Suprapubic skin (tissue), 4 donors: ENCODE measurements at places on chromosomes 4 and X. TPM values are rescaled to one million over a fixed set of nuclear protein-coding genes. Genes with fewer than 3 reads are reported as not detected.
A peak's percentile ranks its signal among the peaks of the same experiment; 100 is the strongest.

The PROM1 gene
- 9.0 TPM for total RNA-seq

The ACSL4 gene
- total RNA-seq = 45.9 TPM

The BMX gene
- 1.7 TPM for total RNA-seq

The CSN1S1 gene
- not detected for total RNA-seq

The FAM149A gene
- total RNA-seq = 2.9 TPM

The P2RY4 gene
- 3.4 TPM for total RNA-seq

The NONO gene
- 216 TPM for total RNA-seq

The FOXR2 gene
- total RNA-seq = not detected

The ETDA gene
- total RNA-seq = not detected

The HSD17B13 gene
- 1.3 TPM for total RNA-seq

- DNase-seq = no peak
- no peak overlapping the region for H3K4me3 ChIP-seq
- H3K27ac ChIP-seq = peak overlapping the region; percentile 50
- no peaks in the 10 kb centered on the region for H3K36me3 ChIP-seq
- peaks cover 6% of the 10 kb centered on the region for H3K4me1 ChIP-seq
Observed at GRCh38 chr4:47704693-47705325, 133.1 kb downstream of the CORIN start.

- peaks cover 9% of the 10 kb centered on the region for H3K4me1 ChIP-seq
- H3K36me3 ChIP-seq = no peaks in the 10 kb centered on the region
- no peak for DNase-seq
- H3K27ac ChIP-seq = no peak overlapping the region
Observed at GRCh38 chrX:119682019-119682989, 10.7 kb downstream of the SEPTIN6 start.

DNA sequence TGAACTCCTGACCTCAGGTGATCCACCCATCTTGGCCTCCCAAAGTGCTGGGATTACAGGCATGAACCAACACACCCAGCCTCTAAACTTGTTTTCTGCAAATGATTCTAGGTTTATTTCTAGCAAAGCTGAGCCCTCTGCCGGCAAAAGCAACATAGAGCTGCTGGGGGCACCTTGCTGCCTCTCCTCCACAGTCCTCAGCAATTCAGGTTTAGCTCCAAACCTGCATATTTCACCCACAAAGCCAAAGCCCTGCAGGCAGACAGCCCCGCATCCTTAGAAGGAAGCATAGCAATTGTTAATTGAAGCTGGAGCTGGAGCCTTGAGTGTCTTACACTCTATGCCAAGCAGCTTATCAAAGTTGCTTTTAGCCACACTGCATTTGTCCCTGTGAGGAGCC, 24.9 kb upstream of the OCIAD2 start:
- no peak overlapping the region for H3K4me3 ChIP-seq
- H3K36me3 ChIP-seq = no peaks in the 10 kb centered on the region
- no peak overlapping the region for H3K27ac ChIP-seq
- DNase-seq = no peak
- no peaks in the 10 kb centered on the region for H3K27me3 ChIP-seq

- no peaks in the 10 kb centered on the region for H3K27me3 ChIP-seq
- DNase-seq = no peak
- H3K36me3 ChIP-seq = no peaks in the 10 kb centered on the region
- H3K4me1 ChIP-seq = peaks cover 6% of the 10 kb centered on the region
Observed at GRCh38 chr4:149884529-149885181, 69.0 kb upstream of the IQCM start.

DNA sequence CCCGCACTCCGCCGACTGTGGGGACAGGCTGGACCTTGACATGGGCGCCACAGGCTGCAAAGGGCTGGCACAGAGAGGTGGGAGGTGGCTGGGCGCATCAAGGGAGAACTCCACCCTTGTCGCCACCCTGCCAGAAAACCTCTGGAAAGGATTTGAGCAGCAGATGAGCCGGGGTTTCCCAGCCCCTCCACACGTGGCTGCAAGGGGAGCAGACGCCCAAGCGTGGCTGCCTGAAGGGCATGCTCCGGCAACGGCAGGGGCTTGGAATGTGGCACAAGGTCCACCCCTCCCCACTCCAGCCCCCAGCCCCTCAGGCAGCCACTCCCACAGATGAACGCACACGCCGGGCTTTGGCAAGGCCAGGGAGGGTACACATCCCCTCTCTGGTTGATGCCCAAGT, 4.6 kb downstream of the BGN start:
- no peaks in the 10 kb centered on the region for H3K27me3 ChIP-seq
- H3K36me3 ChIP-seq = no peaks in the 10 kb centered on the region
- H3K4me1 ChIP-seq = peaks cover 41% of the 10 kb centered on the region
- DNase-seq = no peak
- no peak overlapping the region for H3K4me3 ChIP-seq

DNA sequence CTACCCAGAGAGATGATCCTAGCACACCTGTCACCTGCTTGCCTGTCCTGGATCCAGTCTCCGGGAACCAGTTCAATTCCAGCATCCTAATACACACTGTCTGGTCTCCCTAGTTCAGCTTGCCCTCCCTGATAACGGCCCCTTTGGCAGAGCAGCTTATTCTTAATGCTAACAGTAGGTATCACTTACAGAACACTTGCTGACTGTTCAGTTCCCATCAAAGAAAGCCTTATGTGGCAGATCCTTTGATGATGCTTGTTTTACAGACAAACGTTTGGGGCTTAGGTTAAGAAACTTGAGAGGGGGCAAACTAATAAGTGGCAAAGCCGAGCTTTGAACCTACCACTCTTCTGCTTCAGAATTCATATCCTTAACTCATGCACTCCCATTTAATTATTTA, 890 bp downstream of the RASSF6 start:
- peak overlapping the region; percentile 53 for H3K4me3 ChIP-seq
- H3K4me1 ChIP-seq = peaks cover 6% of the 10 kb centered on the region
- no peak for DNase-seq
- H3K27ac ChIP-seq = no peak overlapping the region

DNA sequence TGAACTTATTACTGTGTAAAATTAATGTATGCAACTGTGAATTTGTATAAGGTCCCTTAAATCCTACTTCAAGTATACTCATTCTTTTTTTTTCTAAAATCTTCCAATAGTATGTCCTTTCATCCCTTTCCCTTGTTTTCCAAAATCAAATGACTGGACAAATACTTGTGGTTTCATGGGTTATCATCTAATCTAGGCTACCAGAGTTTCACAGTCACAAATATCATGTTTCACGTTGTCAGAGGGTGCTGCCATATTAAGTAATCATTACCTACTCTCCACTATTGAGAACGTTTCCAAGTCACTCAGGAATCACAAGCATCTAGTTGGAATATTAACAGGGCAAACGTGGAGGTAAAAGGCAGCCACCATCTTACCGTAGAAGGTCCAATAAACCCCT, 1235.0 kb upstream of the TENM3 start:
- no peak overlapping the region for H3K27ac ChIP-seq
- H3K27me3 ChIP-seq = no peaks in the 10 kb centered on the region
- no peaks in the 10 kb centered on the region for H3K4me1 ChIP-seq
- no peaks in the 10 kb centered on the region for H3K36me3 ChIP-seq
- no peak overlapping the region for H3K4me3 ChIP-seq
- no peak for DNase-seq

DNA sequence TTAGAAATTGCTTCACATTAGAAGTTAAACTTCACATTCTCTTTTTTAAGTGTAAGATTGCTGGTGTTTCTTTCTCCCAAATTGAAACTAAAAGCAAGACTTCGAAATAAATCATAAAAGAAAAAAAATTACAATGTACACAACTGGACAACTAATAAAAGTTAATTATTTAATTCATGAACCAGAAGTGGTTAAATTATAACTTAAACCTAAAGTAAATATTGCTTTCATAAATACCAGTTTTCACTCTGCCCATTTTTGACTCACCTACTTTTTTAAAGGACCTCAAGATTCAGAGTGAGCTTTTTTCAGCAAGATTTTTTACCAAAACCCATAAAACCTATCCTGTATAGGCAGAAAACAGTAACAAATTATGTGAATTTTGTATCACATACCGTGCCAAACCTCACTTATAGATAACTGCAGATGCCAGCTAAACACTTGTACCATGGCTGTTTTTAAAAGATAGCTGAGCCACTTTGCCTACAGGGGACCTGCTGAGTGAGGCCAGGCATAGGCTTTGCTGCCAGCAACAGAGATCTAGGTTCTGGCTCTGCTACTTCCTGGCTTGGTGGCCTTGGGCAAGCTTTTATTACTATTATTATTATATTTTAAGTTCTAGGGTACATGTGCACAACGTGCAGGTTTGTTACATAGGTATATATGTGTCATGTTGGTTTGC, 259.8 kb downstream of the NR3C2 start:
- H3K4me3 ChIP-seq = no peak overlapping the region
- no peaks in the 10 kb centered on the region for H3K4me1 ChIP-seq
- no peaks in the 10 kb centered on the region for H3K27me3 ChIP-seq
- no peak for DNase-seq
- H3K27ac ChIP-seq = no peak overlapping the region

GRCh38 chr4:90127706-90128345, 632 bp downstream of the CCSER1 start:
- H3K4me1 ChIP-seq = peaks cover 16% of the 10 kb centered on the region
- peak overlapping the region; percentile 84 for H3K4me3 ChIP-seq
- H3K36me3 ChIP-seq = no peaks in the 10 kb centered on the region
- peaks cover 2% of the 10 kb centered on the region for H3K27me3 ChIP-seq
- H3K27ac ChIP-seq = peak overlapping the region; percentile 81

- H3K27ac ChIP-seq = no peak overlapping the region
- no peak for DNase-seq
- H3K27me3 ChIP-seq = no peaks in the 10 kb centered on the region
- peaks cover 2% of the 10 kb centered on the region for H3K4me1 ChIP-seq
- H3K36me3 ChIP-seq = no peaks in the 10 kb centered on the region
Observed at GRCh38 chr4:170114636-170115035, 24.9 kb upstream of the AADAT start.

- no peaks in the 10 kb centered on the region for H3K36me3 ChIP-seq
- no peak overlapping the region for H3K27ac ChIP-seq
- no peak overlapping the region for H3K4me3 ChIP-seq
- no peaks in the 10 kb centered on the region for H3K27me3 ChIP-seq
- DNase-seq = no peak
- H3K4me1 ChIP-seq = no peaks in the 10 kb centered on the region
Observed at GRCh38 chr4:79237851-79238250, 88.0 kb downstream of the NAA11 start.

DNA sequence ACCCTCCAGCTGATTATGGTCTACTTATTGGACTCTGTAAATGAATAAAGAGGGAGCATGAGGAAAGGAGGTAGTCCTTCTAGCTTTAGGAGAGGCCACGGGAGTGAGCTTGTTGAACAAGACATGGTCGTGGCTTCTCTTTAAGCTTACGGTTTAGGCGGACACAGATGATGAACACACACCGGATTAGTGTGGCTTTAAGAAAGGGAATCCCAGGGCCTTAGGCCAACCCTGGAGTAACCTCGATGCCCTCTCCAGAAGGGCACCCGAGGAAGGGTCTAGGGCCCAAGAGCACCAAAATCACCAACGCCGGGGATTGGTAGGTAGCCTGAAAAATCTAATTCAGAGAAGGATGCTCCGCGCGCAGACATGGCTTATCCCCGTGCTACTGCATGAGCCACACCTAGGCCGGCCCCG, 39.4 kb downstream of the ERVMER34-1 start:
- H3K4me1 ChIP-seq = peaks cover 22% of the 10 kb centered on the region

DNA sequence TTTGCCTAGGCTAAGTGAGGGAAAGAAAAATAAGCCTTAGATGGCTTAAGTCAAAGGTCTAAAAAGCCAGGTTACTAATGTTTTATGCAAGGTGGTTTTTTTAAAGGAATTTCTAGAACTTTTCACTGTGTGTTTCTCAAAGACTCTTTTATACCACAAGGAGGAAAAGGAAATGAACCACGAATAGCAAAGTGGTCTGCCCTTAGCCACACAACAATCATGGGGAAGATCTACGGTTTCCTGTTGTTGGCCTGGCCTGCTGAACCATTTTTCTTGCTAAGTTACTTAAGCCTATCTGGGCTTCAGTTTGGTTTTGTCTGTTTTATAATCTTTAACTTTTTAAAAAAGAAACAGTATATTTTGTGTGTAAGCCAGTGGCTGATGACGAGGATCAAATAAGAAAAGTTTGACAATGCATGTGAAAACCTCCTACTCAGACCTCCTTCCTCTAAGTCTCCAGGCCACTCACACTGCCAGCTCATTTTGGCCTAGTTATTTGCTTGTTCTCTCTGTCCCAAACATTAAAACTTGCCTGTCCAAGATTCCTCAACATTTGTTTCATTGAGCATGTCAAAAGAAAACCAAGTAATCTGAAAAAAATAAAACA, 56.7 kb upstream of the COL25A1 start:
- no peaks in the 10 kb centered on the region for H3K27me3 ChIP-seq
- no peaks in the 10 kb centered on the region for H3K4me1 ChIP-seq
- no peak overlapping the region for H3K4me3 ChIP-seq
- DNase-seq = no peak

- peaks cover 21% of the 10 kb centered on the region for H3K4me1 ChIP-seq
- H3K27me3 ChIP-seq = no peaks in the 10 kb centered on the region
- no peak overlapping the region for H3K4me3 ChIP-seq
- no peaks in the 10 kb centered on the region for H3K36me3 ChIP-seq
- H3K27ac ChIP-seq = no peak overlapping the region
Observed at GRCh38 chr4:101989551-101989950, 199.0 kb downstream of the BANK1 start.

- no peak overlapping the region for H3K4me3 ChIP-seq
- no peak for DNase-seq
- H3K4me1 ChIP-seq = no peaks in the 10 kb centered on the region
- H3K27me3 ChIP-seq = no peaks in the 10 kb centered on the region
Observed at GRCh38 chrX:9298221-9298620, 166.6 kb upstream of the TBL1X start.

DNA sequence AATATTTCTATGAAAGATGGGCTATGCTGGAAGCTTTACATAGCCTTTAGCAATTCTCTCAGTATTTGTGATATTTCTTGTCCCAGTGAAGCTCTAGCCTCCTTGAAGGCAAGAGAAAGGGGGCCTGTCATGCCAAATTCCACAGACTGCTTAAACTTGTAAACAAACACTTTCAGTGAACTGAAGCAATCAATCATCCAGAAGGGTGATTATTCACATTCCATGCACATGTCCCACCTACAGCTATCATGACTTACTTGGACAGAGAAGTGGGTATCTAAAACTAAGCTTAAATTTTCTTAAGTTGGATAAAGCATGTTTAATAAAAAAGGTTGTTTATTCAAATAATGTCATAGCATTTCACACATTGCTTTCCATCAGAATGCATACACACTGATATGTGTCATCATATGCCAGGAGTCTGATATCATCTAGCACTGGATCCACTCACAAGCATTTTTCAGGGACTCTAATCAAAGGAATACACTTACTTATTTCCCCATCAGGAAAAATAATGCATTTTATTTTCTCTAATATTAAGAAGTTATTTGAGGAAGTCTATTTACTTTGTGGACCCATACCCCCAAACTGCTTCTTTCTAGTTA, 1.2 kb upstream of the FSTL5 start:
- no peak overlapping the region for H3K4me3 ChIP-seq
- H3K36me3 ChIP-seq = no peaks in the 10 kb centered on the region
- H3K27me3 ChIP-seq = peaks cover 3% of the 10 kb centered on the region

DNA sequence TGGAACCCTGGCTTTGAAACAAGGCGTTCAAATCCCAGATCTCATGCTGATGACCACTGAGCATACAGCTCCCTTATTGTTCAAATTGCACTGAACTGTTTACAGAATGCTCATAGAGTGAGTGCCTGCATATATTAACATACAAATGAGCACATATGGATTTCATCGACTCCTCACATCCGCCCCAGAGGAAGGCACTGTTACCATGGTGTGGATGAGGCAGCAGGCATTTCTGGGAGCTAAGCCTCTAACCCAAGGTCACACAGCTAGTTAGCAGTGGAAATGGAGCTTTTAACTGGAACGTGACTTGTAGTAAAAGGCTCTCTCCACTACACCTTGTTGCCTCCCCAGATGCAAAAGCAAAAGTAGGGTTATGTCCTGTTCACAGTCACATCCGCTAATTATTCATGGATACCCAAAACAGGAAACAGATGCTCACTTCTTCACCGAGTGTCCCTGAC, 289.7 kb downstream of the STK32B start:
- H3K27ac ChIP-seq = no peak overlapping the region
- DNase-seq = no peak
- H3K4me3 ChIP-seq = no peak overlapping the region
- H3K27me3 ChIP-seq = no peaks in the 10 kb centered on the region
- H3K4me1 ChIP-seq = no peaks in the 10 kb centered on the region
- H3K36me3 ChIP-seq = no peaks in the 10 kb centered on the region
